NCI-H748 treated with DMSO at 0.1 percent for 48 hours (cell line): ENCODE measurements at places on chromosomes 1 and 21.
A peak's percentile ranks its signal among the peaks of the same experiment; 100 is the strongest.

GRCh38 chr1:162649583-162649982, 17.3 kb downstream of the DDR2 start:
- DNase-seq: no peak

- DNase-seq: no peak
Measured at GRCh38 chr1:242432491-242433095, 91.9 kb downstream of the PLD5 start.

DNA sequence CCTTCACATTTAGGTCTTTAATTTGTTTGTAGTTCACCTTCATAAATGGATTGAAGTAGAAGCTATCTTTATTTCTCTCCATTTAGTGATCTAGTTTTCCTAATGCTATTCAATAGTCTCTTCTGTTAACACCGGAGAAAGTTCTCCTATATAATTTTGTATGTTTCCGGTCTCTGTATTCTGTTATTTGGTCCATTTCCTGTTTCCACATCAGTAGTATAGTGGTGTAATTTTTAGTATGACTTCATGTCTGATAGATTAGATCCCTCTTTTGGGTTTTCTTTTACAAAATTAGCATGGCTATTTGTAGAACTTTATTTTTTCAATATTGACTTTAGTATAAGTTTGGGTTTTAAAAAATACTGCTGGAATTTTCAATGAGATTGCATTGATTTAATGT, 41.6 kb upstream of the PKP1 start:
- DNase-seq: no peak

DNA sequence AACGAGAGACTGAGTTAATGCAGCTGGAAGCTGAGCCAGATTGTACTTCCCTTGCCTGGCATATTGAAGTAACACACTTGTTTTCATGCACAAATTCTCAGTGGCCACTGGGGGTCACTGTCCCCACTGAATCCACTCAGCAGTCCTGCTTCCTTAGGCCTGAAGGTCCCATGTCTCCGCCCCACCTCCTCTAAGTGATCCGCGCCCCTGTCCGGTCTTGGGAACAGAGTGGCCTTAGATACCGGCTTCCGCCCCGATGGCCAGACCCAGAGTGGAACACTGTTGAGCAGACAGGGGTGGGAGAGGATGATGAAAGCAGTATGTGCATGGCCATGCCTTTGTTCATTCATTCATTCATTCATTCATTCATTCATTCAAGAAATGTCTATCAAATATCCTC, 34.8 kb downstream of the CHAF1B start:
- DNase-seq: no peak

- DNase-seq: no peak
Measured at GRCh38 chr1:99551812-99552614, 93.9 kb upstream of the PALMD start.

DNA sequence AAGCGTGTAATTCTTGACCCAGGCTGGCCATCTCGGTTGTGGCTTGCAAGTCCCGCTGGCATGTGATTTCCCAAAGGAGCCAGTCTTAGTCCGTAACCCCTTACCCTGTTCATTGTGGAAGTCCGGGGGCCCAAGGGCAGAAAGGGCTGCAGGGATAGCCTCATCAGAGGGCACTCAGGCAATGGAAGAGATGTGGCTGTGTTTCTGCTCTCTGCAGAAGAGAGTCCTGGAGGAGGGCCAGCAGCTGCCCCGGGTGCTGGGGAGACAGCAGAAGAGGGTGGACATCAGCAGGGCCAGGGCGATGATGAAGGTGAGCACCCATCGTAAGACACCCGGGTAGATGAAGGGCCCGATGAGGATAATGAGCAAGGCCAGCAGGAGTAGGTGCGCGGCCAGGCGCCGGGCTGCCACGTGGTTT, 830 bp downstream of the RNF186 start:
- no peak for DNase-seq

DNA sequence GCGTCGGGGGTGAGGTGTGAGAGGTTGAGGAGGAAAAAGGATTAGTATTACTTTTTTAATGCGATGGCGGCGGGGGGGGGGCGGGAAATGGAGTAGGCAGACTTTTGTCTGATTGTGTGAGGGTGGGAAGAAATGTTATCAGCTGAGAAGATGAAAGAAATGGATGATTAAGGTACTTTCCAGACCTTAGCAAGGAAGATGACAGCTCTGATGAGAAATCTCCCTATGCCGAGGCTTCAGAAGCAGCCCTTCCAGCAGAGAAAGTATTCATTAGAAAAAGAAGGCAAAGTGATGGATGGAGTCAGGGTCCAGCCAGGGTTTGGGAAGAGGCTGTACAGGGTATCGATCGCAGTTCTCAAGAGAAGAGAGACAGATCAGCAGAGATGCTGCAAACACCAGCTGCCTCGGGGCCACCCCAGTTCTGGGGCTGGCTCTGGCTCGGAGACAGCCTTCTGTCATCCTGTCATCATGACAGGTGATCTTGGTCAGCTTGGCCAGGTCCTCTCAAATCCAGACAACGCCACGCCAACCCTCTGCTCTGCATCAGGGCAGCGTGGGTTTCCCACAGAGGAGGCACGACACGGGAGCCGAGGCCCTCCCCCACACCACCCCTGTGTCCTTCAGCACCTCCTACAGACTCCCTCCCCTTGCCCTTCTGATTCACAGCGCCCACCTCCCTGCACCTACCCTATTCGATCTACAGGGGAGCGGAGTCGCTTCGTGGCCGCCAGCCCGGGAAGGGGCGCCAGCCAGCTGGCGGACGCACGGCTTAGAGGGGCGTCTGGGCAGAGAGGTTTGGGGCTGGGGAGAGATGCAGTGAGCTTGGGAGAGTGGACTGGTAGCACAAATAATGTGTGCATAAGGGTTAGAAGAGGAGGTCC, 674 bp upstream of the ATXN7L2 start:
- peak; percentile 61 for DNase-seq

DNA sequence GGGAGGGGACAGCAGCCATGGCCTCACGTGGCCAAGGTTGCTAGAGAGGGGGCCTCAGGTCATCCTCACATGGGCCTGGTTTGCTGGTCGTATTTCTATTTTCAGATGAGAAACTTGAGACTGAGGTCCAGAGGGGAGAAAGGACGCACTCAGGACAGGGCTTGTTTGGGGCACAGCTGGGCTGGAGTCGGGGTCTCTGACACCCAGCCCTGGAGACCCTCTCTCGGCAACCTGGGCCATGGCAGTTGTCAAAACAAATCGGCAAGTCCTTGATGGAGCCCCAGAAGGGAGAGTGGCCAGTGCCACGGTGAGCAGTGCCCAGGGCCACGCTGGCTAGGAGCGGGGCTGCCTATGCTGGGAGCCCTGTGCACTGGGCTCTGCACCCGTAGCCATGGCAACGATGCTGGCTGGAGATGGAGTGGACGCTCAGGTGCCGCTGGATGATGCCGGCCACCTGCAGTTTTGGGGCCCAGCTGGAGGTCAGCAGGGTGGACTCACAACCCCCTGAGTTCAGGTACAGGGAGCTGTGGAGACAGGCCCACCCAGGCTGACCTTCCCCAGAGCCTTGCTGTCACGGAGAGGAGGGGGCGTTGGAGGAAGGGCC, 11.1 kb downstream of the LRRC3 start:
- no peak for DNase-seq

DNA sequence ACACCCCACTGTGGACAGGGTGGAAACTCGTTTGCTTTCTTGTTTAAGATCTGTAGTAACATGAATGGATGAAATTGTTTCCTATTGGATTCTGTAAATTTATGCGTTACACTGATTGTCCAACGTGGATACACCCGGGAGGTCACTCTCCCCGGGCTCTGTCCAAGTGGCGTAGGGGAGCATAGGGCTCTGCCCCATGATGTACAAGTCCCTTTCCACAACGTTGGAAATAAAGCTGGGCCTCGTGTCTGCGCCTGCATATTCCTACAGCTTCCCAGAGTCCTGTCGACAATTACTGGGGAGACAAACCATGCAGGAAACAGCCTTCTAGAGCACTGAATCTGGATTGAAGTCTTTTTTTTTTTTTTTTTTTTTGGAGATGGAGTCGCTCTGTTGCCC, 1.4 kb downstream of the RCC1 start:
- no peak for DNase-seq

GRCh38 chr1:17117451-17118265, 1.6 kb downstream of the PADI2 start:
- no peak for DNase-seq

DNA sequence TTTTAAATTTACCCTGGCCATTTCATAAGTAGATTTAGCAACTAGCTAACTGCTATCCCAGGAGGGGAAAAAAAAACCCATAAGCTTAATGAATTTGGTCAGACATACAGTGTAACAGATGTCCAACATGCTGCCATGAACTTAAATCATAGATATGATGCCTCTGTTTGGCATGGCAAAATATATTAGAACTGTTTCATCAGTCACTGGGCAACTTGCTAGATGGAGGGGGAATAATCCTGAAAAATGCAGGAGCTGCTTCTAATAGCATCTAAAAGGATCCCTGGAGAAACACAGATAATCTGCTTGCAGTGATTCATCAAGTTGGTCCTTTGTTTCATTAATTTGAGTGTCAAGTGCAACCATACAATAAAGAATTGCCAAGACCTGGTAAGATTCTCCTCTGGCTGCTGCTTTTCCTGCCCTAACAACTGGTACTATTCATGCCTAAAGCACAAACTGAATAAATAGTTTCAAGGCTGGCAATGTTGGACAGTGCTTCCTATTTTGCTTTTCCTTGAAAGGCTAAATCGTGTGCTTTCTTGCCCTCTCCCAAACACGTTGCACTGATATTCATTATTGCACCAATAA, 1.5 kb upstream of the ST6GALNAC5 start:
- DNase-seq: no peak

GRCh38 chr1:162179121-162179520, 109.6 kb downstream of the NOS1AP start:
- no peak for DNase-seq

GRCh38 chr21:15842565-15842880, 112.7 kb downstream of the USP25 start:
- no peak for DNase-seq

GRCh38 chr1:12501661-12502060, 116.3 kb downstream of the DHRS3 start:
- DNase-seq: no peak

- DNase-seq: peak; percentile 56
Measured at GRCh38 chr1:205965036-205965884, 22.0 kb upstream of the SLC26A9 start.

DNA sequence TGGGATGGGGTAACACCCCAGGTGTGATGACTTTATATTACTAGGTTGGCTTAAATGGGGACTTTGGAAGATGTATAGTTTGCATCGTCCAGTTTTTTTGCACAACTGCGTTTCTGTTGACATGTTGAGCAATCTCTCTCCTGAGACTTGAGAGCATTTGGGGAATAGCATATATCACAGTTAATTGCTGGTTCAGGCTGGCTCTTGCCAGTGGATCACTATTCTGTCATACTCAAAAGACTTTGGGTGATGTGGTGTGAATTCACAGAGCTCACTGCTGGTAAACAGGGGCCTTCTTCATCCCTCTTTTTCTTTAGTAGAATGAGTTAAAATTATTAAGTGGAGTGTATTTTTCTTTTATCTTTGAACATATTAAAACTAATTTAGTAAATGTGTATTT, 44.3 kb downstream of the LHX9 start:
- DNase-seq: no peak

- no peak for DNase-seq
Measured at GRCh38 chr1:147619741-147620140, 50.6 kb downstream of the ACP6 start.
